ENCODE measurements at places on chromosomes 6 and 20.

- DNase-seq = no peak
Measured at GRCh38 chr6:96948631-96949030, 24.1 kb downstream of the KLHL32 start.

DNA sequence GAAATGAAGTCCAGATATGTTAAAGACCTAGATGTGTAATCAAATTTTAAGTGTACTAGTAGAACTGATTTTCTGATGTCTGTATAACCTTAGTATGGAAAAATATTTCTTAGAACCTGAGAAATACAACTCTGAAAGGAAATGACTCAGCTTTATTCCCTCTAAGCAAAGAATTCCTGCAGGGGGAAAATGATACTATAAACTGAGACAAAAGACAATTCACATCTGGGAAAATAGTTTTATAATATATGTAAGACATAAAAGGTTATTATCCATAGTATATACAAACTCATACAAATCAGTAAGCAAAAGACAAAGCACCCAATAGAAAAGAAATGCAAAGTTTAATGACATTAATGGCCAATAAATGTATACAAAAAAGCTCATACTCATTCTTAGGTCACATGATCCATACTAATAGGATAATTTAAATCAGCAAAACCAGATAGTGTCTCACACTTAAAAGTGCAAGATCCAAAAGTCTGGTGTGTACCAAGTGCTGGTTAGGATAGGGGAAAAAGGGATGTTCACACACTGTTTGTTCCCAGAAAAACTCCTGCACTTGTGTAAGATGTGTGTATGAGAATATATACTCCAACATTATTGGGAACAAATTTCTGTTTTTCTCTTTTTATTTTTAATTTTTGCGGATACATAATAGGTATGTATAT is 22.6 kb downstream of the RNF217 start:
- no peak for DNase-seq

- DNase-seq = no peak
Measured at GRCh38 chr20:31654534-31654933, 16.8 kb downstream of the COX4I2 start.

DNA sequence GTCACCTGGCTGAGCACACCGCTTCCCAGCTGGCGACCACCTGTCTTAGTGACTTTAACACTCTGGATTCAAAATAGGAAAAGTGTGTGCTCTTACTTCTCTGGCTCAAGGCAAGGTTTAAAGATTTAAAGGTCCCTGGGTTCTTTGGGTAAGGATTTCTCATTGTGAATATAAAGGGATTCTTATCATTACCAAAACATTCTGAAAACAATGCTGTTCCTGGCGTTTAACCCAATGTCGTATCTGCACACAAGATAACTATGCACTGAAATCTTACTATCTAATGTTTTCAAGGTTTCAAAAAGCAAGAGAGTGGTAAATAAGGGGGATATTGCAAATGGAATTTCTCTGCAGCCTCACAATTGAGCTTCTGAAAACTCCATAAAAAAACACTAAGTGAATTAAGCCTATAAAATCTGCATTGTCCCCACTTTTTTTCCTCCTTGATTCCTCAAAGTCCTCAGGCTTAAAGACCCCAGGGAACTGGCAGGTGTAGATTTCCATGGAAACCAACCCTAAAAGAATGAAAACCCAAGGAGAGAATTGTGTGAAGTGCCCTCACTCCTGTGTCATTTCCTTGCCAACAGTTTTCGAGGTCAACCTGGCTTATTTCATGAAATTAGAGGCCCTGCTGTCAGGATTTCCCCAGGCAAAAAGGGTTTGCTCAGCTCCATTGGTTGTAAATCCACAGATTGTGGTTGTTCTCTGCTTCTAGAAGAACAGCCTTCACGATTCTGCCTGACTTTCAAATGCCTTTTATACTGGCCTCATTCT is 44.0 kb downstream of the BMP2 start:
- no peak for DNase-seq

DNA sequence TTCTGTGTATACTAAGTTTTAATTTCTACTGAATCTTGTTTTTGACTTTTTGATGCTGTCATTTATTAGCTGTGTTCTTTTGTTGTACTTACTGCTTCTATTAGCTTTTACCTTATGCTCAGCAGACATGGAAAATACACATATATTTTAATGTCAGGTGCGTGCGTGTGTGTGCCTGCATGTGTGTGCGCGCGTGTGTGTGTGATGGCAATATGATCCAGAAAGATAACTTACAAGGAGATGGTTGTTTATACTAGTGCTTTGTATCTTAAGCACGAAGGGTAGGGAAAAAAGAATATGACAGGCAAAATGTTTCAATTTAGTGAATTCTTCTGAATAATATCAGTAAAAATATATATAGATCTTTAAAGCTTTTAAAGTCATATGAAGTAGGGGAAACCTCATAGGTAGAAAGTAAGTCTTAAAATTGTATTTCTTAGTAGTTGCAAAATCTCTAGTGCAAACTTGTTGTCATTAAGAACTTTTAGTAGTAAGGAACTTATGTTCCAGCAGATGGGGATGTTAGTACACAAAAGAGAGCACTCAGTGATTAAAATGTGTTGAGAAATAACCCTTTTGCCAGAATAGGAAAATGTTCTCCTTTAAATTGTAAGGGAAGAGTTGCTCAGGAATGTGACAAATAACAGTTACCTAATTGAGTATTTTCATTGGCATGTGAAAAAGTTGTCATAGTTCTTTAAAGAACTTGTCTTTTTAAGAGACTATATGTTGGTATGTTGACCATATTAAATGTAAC is 13.2 kb downstream of the QKI start:
- no peak for DNase-seq

DNA sequence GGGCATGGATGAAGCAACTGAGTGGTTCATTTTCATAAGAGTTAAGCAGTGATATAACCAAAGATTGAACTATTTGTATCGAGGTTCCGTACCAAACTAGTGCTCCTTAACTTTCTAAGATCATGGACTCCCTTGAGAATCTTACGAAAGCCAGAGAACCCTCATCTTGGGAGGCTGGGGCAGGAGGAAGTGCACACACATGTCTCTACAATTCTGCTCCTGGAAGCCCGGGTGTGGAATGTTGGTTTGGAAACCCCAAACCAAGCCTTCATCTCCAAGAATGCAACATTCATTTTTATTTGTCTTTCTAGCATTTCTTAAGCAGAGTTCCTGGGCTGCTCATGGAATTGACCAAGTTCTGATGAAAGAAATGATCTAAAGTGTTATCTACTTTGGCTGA is 250.5 kb upstream of the PRND start:
- DNase-seq = no peak

DNA sequence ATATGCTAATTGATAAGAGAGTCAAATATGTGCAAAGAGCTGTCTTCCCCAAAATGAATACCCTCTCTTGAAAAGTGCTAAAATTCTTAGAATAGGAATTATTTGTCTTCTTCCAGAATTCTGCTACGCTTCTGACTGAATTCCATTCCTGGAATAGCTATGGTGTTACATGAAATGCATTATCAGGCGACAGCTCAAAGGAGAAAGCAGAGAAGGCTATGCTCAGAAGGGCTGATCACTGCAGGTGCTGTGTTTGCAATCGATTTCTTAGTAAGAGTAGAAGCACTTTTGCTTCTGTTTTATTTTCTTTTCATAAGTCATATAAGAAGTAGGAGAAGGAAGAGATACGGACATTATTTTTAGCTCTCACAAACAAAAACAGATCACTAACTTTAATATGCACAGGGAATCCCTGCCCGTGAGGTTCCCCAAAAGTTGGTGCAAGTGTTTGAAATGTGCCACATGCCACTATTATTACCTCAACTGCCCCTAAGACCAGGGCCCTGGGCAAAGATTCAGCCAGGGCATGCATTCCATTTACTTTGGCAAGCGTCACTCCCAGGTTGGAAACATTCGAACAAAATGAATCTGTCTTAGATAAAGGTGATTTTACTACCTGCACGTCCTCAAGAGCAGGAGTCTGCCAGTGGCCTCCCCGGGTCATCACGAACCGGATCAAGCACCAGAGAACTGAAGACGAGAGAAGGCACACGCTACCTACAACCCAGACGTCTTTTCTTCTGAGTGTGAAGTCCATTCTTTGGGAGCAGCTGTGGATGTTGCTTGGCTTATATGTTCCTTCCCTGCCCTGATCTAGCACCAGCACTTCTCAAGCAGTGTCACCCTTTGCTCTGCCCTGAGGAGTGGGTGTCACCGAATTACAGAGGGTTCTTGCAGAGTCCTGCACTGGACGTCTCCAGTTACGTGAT is 7.2 kb downstream of the MYLK4 start:
- no peak for DNase-seq

- no peak for DNase-seq
Measured at GRCh38 chr6:37368961-37369320, 15.2 kb downstream of the RNF8 start.

GRCh38 chr6:7468382-7469081 is 72.9 kb upstream of the DSP start:
- no peak for DNase-seq

- DNase-seq = no peak
Measured at GRCh38 chr6:170366248-170366960, 59.8 kb downstream of the FAM120B start.

DNA sequence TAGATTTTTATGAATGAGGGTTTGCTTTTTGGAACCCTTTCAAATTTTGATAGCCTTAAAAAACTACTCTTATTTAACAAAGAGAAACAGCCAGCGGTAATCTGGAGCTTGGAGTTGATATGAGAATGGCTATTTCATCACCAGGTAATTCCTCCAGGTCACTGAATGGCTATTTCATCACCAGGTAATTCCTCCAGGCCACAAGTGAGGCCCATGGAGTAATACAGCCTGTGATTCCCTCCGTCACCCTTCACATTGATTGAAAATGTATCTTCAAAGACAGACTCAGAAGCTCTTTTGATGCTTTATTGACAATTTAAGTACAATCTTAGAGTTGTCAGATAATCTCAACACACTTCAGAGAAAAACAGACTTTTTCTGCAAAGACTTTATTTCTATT is 73.3 kb upstream of the AGPAT4 start:
- DNase-seq = no peak

- DNase-seq = no peak
Measured at GRCh38 chr6:65461121-65461520, 245.9 kb downstream of the EYS start.

DNA sequence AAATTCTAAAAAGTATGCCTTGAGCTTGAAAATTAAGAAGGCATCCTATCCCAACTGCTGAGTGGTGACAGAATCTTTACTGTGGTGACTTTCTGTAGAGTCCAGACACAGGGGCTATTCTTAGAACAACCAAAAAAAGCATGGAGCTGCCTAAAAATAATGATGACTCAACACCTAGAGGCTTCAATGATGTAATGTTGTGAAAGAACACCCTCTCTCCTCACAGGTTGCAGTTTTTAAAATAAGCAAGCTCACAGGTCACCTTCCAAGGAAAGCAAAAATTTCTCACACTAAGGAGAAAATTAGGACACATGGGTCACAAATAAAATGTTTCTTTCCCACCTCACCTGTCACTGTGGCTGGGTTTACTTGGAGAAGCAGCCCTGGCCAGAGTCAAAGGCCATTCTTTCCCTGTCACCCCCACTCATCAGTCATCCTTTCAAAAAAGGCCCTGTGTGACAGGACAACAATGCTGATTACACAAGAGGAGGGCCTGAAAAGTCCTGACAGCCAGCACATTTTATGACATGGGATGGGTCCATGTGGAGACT is 53.5 kb downstream of the RCAN2 start:
- no peak for DNase-seq

GRCh38 chr6:71383901-71384489 is 95.4 kb downstream of the OGFRL1 start:
- no peak for DNase-seq

- DNase-seq = no peak
Measured at GRCh38 chr6:106746652-106747051, 117.3 kb downstream of the QRSL1 start.

DNA sequence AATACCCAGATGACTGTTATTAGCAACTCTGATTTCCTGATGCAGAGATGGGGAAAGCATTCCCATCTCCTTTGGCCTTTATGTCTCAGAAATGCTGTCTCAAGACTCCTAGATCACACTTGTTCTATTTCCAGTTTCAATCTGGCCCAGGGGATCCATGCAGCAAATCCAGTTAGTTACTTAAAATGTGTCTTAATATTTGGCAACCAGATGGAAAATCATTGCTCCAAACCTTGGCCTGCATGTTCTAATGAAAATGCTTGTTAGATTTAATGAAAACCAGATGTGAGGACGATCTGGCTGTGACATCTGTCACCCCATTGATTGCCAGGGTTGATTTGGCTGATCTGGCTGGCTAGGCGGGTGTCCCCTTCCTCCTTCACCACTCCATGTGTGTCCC is 125.2 kb downstream of the TSHZ2 start:
- DNase-seq = no peak

DNA sequence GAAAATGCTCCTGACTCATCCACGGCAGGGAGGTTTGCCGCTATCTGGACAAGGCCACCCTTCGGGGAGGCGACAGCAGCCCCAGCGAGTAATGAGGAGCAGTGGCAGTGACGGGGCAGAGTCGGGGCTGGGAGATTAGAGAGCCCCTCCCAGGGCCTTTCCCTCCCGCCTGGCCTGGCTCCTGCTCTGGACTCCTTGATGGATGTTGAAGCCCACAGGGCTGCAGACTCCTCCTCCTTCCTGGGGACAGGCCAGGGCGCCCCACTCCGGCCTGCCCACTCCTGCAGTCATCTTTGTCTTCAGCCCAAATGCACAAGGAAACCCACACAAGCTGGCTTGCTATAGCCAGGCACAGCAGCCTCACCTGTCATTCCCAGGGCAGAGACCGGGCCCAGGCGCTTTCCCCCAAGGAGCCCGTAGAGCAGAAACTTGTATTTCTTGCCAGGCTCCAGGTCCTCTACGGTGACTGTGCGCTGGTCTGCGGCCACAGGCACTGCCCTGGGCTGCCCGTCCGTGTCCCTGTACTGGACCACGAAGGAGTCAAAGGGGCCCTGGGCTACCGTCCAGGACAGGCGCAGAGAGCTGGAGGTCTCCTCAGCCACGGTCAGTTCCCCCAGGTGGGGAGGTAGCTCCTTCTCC is 7.7 kb downstream of the CYP21A2 start:
- DNase-seq = no peak

GRCh38 chr6:111663692-111664564 is 58.2 kb upstream of the TRAF3IP2 start:
- no peak for DNase-seq

GRCh38 chr20:44326391-44327159 is 10.3 kb upstream of the R3HDML start:
- no peak for DNase-seq

GRCh38 chr6:2433711-2434110 is 188.3 kb upstream of the GMDS start:
- no peak for DNase-seq

- DNase-seq = no peak
Measured at GRCh38 chr6:71056656-71057055, 99.8 kb upstream of the B3GAT2 start.

DNA sequence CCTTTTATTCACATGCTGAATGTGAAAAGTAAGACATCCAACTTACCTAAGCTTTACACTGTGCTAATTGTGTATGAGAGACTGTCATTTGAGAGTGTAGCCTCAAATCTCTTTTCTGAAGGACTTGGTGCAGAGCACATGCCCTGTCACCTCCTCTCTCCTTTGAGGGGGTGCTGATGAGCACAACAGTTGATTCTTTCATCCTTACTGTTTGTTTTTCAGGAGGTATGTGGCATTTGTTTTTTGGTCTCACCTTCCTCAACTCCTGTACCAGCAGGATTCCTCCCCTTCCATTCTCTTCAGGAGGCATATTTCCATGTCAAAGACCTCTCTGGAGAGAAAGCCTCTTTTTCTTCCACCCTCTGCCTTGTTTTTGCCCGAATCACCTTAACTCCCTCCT is 252.6 kb upstream of the CITED2 start:
- DNase-seq = no peak

GRCh38 chr20:38342713-38343310 is 3.5 kb upstream of the LBP start:
- DNase-seq = no peak

GRCh38 chr6:113171882-113172281 is 685.3 kb upstream of the MARCKS start:
- no peak for DNase-seq
